ENCODE measurements at places on chromosomes 1 and 21.

DNA sequence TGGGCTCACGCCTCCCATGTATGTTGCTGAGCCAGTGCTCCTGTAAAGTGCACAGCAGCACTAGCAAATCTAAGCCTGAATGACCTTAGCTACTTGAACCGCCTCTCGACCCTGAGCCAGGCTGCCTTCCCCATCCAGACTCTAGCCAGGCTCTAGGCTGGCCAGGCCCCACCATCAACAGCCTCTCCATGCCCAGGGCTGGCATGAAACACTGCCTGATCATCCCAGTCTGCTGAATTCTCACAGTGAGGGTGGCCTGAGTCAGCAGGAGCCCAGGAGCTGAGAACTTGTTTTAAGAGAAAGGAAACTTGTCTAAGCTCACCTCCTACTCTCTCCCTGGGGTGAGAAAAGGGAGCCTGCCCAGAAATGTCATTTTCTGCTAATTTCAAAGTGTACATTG, 733.3 kb downstream of the PTPRU start:
- no peak for DNase-seq

- no peak for DNase-seq
Observed at GRCh38 chr1:91807921-91808620, 77.9 kb downstream of the TGFBR3 start.

GRCh38 chr1:220788900-220789299, 2.2 kb downstream of the MTARC1 start:
- DNase-seq = no peak

GRCh38 chr1:40750451-40750908, 33.1 kb upstream of the KCNQ4 start:
- no peak for DNase-seq

- no peak for DNase-seq
Observed at GRCh38 chr1:19974822-19975416, 4.5 kb downstream of the PLA2G2A start.

DNA sequence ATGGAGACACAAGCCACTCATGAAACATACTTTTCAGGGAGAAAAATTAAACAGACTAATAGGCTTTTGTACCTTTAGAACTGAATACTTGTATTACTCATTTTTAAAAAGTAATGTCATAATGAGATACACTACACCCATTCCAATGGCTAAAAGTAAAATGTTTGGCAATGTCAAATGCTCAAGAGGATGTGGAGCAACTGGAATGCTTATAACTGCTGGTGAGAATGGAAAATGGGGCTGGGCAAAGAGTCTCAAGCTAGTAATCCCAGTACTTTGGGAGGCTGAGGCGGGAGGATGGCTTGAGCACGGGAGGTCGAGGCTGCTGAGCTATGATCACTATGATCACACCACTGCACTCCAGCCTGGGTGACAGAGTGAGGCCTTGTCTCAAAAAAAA, 86.3 kb downstream of the NKAIN1 start:
- DNase-seq = no peak

- no peak for DNase-seq
Observed at GRCh38 chr1:8674481-8674880, 143.0 kb downstream of the RERE start.

GRCh38 chr21:34536820-34537219, 24.8 kb upstream of the KCNE1 start:
- DNase-seq = no peak

GRCh38 chr21:35565204-35565611, 495.1 kb downstream of the SETD4 start:
- DNase-seq = no peak

GRCh38 chr1:2641381-2642130, 8.7 kb upstream of the MMEL1 start:
- no peak for DNase-seq

DNA sequence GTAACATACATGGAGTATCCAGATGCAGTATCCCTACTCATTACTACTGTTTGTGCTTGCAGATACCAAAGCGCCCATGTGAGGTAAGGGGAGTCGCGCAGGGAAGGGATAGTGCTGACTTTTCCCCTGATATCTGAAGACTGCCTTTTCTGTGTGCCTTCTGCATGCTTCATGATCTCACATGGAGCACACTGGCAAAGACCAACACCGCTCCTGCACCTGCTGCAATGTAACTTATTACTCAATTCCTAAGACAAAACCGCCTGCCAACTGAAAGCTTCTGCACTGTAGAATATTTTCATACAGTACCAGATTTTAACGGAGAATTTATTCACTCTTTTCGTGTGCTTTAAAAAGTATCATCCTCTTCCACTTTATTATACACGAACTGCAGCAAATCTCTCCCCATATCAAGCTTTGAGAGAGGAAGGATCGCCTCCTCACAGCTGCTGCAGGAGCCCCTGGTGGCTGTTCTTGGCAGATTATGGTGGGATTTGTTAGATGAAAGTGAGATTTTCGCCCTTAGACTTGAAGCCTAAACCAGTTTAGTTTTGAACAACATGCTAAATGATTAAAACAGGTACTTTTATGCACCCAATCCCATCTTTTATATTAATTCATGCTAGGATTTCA, 99.1 kb downstream of the PTPN14 start:
- DNase-seq = no peak

DNA sequence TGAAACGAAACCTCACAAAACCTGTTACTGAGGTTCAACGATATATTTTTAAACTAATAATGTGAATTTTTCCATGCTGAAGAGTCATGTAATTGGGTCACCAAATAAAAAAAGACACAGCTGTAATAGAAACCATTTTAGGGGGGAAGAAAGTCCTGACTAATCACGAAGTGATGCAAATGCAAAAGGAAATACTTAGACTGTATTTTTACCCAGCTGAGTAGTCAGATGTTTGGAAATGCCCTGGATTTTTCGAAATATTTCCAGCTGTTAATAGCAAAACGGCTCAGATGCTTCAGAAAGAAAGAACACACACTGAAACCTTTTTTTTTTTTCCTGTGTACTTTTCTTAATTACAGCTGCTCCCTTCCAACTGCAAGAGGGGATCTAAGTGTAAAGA, 210.3 kb downstream of the SETD4 start:
- no peak for DNase-seq

DNA sequence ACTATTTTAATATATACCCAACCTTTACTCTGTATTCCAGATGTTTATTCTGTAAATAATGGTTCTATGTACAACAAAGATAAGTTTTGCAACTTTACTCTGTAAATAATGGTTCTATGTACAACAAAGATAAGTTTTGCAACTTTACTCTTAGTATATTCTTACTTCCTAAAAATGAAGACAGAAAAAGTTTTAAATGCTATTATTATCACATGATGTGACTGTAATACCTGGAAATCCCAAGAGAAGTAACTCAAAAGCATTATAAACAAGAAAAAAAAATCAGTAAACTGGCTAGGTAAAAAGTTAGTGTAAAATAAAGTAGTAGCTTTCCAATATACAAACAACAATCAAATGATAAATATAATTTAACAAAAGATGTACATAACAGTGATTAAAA, 18.5 kb upstream of the EXO1 start:
- DNase-seq = no peak

DNA sequence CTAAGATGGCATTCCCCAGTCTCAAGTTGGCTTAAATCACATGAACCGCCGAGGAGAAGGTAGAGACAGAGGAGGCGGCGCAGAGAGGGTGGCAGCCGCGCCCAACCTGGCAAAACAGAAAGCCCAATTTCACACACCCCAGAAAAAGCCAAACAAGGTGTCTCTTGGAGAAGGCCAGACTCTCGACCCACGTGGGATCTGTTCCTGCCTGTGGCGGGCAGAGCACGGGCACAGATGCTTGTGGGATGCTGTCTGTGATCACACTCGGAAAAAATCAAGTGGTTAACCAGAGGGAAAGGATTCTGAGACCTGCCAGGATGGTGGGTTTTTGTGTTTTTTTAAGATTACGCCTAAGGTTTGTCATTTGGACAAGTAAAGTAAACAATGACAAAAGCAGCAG, 80.7 kb downstream of the MRPL37 start:
- no peak for DNase-seq

DNA sequence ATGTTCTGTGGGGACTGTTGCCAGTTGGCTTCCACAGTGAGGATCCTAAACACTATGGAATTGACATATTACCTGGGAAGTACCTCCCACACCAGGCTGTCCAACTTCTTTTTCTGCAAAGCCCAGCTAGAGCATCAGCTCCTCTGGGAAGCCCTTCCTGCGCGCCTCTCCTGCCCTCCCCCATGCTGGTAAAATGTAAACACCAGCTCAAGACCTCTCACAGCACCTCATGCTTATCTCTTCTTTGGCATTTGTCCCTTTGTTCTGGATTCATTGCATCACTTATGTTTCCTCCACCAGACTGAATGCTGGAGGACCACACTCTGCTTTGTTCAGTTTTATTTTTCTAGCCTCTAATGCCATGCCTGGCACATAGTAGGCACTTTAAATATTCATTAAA, 172.1 kb downstream of the HHAT start:
- no peak for DNase-seq

DNA sequence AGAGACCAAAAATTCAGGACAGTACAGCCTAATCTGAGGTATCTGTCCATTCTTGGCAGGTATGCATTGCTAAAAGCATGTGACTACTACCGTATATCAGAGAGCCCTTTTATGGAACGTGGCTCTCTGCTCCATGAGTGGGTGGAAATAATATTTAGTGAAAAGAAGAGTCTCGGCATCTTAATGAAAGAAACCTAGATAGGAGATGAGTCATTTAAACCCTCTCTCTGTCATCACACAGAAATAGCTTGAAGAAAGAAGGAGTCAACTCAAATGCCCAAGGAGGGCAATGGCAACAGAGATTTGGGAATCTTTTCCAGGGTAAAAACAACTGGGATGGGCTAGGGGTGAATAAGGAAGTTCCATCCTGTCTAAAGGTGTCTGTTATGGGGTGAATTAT, 528.2 kb downstream of the SMYD3 start:
- DNase-seq = no peak

DNA sequence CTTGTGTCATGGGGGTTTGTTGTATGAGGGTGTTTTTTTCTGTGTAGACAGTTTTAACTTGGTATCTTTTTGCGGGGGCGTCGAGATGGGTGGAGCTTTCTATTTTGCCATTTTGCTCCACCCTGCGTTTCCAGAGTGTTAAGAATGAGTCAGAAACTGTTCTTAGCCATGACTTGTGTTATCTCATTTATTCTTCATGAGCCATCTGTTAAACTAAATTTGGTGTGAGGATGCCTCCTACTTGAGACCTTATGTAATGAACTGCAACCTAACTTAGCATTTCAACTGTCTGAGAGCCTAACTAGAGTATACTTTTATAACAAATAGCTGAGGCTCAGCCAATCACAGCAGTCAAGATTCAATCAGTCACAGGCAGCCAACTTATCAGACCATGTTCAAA, 1873.5 kb downstream of the NCAM2 start:
- no peak for DNase-seq

Measured in GM12892 (cell line).